ENCODE measurements at places on chromosomes 6 and 20. TPM values are rescaled to one million over a fixed set of nuclear protein-coding genes. Genes with fewer than 3 reads are reported as not detected.

Gene TTBK1
- not detected for total RNA-seq

DNA sequence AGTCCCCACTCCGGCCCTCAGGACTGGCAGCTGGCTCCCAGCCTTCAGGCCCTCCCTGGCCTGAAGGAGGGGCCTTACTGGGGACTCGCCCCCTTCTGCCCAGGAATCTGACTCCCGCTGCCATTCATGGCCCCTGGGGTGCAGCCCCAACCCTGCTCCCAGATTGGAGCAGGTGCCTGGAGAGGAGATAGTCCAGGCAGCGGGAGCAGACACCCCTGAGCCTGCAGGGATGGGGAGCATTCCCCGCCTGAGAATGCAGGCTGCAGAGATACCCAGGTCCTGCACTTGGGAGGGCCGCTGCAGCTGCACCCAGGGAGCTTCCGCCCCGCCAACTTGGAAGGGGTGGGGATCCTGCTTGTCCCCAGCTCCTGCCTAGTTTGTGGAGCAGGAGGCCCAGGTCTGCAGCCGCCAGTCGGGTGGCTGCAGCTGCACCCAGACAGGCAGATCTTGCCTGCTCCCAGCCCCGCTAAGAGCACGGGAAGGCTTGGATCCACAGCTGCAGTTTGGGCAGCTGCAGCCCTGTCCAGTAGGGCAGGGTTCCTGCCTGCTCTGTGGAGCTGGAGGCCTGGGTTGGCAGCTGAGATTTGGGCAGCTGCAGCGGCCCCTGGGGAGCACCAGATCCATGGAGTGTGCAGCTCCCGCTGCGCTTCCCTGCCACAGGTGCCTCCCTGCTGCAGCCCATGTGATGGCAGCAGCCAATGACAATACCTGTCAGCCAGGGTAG, 5.2 kb downstream of the GTSF1L start:
- peaks cover 35% of the 10 kb centered on the region for H3K4me1 ChIP-seq
- no peak overlapping the region for H3K27ac ChIP-seq
- no peaks in the 10 kb centered on the region for H3K27me3 ChIP-seq
- DNase-seq = no peak

Gene GPR6
- total RNA-seq = not detected

Gene MCM8
- 1.7 TPM for total RNA-seq

Gene RUNX2
- total RNA-seq = 17.5 TPM

DNA sequence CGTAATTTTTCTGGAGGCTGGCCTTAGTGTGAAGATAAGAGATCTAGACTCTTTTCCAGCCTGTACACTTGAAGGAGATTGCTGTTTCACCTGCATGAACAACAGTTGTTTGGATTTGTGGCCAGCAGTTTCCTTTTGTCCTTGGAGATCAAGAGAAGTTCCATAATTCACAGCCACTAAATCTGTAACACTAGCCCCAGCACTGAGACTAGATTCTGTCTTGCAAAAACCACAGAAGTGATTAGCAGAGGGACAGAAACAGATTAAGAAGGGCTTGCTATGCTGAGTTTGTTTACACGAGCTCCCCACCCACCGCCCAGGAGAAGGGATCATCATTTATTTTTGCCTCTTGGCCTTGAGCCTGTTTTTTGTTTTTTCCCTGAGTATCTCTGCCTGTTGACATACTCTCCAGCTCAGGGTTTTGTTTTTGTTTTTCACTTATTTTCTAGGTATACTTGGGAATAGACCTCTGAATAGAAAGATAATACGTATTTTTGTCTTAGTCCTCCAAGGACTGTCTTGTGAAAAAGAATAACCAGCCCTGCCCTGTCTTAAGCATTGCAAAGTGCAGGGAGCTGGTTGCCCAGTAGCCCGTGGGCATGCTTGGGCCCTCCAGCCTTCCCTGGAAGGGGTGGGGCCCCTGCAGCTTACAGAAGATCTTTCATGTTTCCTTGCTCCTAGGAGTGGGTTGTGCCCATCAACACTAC, 93.1 kb upstream of the SOX4 start:
- no peak overlapping the region for H3K4me3 ChIP-seq
- H3K27me3 ChIP-seq = no peaks in the 10 kb centered on the region
- no peak overlapping the region for H3K27ac ChIP-seq
- no peak for DNase-seq
- H3K36me3 ChIP-seq = no peaks in the 10 kb centered on the region

Data from CD4-positive, alpha-beta T cell (primary cell).